ENCODE measurements at places on chromosomes 2 and 18. TPM values are rescaled to one million over a fixed set of nuclear protein-coding genes. Genes with fewer than 3 reads are reported as not detected.

The MC2R gene
- 0.06 TPM for total RNA-seq

DNA sequence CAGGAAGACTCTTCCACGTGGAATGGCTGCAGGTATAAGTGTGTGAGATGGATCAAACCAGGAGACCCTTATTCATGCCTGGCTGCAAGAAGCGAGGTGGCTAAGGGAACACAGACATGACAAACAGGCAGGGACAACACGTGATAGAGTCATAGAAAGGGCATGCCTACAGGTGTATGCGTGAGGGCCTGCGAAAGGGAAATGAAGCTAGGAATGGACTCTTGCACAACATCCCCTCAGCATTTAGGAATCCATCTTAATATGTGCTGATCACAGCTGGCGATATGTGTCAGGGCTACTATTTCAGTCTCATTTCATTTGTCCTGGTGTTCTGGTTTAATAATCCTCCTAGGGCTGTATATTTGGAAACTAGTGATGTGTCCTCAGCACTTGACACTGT is 291.2 kb downstream of the MYT1L start:
- H3K36me3 ChIP-seq: no peaks in the 10 kb centered on the region
- H3K4me3 ChIP-seq: no peak overlapping the region
- no peak for DNase-seq
- H3K27ac ChIP-seq: no peak overlapping the region
- no peaks in the 10 kb centered on the region for H3K27me3 ChIP-seq

The SLC40A1 gene
- total RNA-seq: 553 TPM

The NCOA1 gene
- 38.8 TPM for total RNA-seq

DNA sequence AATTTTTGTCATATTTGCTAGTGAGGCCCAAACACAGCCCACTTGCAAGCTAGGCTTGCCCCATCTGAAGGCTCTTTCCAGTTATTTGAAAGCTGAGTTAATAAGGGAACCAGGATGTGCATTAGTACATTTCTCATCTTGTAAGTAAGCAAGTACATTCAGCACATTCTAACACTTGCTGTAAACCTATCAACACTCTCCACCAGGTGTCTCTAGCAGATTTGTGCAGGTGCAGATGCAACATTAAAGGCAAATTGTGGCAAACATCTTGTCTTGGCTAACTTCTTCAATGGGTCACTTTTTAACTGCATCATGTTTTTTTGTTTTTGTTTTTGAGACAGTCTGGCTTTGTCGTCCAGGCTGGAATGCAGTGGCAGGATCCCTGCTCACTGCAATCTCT is 25.3 kb upstream of the MFSD6 start:
- DNase-seq: no peak
- no peak overlapping the region for H3K4me3 ChIP-seq
- H3K36me3 ChIP-seq: no peaks in the 10 kb centered on the region
- no peak overlapping the region for H3K27ac ChIP-seq

GRCh38 chr18:45639408-45639807 is 24.1 kb downstream of the SLC14A2 start:
- H3K36me3 ChIP-seq: no peaks in the 10 kb centered on the region
- H3K27me3 ChIP-seq: no peaks in the 10 kb centered on the region
- no peaks in the 10 kb centered on the region for H3K4me1 ChIP-seq
- H3K4me3 ChIP-seq: no peak overlapping the region
- DNase-seq: no peak

The HOXD8 gene
- 1.6 TPM for total RNA-seq

DNA sequence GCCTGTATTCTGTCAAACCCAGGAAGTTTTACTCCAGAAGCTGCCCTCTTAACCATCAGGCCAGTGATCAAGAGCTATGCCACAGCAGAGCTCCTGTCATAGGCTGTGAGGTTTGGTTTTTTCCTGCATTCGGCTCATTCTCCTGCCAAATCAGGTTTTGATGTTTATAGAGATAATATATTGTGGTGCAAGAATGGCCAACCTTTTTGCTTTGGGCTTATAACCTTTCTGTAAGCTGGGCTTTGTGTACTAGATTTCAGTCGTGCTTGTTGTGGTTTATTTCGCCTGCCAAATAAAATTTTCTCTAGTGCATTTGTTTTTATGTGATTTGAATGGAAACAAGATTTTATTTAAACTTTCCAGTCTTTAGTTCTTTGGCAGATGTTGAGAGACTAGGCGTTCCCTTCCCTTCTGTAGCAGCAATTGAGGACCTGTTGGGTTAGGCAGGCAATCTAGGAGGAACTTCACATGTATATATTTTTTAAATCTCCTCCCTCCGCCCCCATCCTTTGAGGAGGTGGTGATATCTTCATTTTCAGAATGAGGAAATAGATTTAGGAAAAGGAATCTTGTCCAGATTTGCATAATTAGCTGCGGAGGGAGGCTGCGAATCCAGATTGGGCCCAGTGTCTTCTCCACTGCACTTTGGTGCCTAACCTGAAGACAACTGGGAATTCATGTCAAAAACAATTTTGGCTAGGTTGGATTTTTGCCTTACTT is 2.6 kb downstream of the KDM3A start:
- H3K27me3 ChIP-seq: no peaks in the 10 kb centered on the region
- H3K4me3 ChIP-seq: no peak overlapping the region
- H3K27ac ChIP-seq: peak overlapping the region; percentile 4
- peaks cover 9% of the 10 kb centered on the region for H3K4me1 ChIP-seq
- H3K36me3 ChIP-seq: peaks cover 7% of the 10 kb centered on the region
- no peak for DNase-seq

The CHRND gene
- not detected for total RNA-seq

GRCh38 chr2:27369471-27370025 is 590 bp downstream of the EIF2B4 start:
- H3K27me3 ChIP-seq: no peaks in the 10 kb centered on the region
- H3K4me1 ChIP-seq: peaks cover 15% of the 10 kb centered on the region
- peak; percentile 79 for DNase-seq
- peaks cover 21% of the 10 kb centered on the region for H3K36me3 ChIP-seq
- H3K27ac ChIP-seq: peak overlapping the region; percentile 95

The PSMA8 gene
- not detected for total RNA-seq

DNA sequence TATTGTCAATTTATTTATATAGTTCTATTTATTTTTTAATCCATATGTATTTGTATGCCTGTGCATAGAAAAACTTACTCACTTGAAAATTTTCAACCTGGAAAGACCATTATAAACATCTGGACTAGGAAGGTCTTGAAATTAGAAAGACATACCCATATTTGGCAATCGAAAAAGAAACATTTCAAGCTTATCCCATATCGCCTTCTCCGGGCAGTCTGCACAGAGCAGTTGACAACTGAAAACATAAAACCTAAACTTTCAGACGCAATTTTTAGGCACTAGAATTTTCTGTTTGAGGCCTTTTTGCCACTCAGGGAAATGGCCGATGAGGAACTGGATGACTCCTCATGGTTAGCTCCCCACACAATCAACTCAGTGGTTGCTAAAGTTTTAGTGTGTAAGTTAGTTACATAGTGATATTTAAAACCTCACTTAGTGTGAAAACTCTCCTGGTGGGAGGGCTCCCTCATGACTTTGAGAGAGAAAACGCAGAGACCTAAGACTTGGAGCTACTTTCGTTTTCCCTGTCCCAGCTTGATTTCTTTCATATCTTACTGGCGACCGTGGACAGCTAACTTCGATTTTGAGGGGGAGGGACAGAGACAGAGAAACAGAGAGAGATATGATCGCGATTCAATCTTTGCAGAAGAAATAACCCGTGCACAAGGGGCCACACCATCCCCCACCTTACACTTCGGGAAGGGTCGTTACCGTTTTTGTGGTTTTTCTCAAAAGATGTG is 3.2 kb upstream of the HOXD12 start:
- DNase-seq: peak; percentile 52
- H3K4me3 ChIP-seq: no peak overlapping the region
- H3K36me3 ChIP-seq: no peaks in the 10 kb centered on the region
- peaks cover 86% of the 10 kb centered on the region for H3K27me3 ChIP-seq
- H3K4me1 ChIP-seq: no peaks in the 10 kb centered on the region
- no peak overlapping the region for H3K27ac ChIP-seq

- H3K4me1 ChIP-seq: peaks cover 28% of the 10 kb centered on the region
- peak overlapping the region; percentile 98 for H3K27ac ChIP-seq
- peak overlapping the region; percentile 100 for H3K4me3 ChIP-seq
- DNase-seq: no peak
- H3K27me3 ChIP-seq: no peaks in the 10 kb centered on the region
Observed at GRCh38 chr2:98607741-98608115, 584 bp downstream of the COA5 start.

The ADGRF3 gene
- 0.20 TPM for total RNA-seq

The SPAG16 gene
- total RNA-seq: 28.1 TPM

The EVA1A gene
- 35.8 TPM for total RNA-seq

DNA sequence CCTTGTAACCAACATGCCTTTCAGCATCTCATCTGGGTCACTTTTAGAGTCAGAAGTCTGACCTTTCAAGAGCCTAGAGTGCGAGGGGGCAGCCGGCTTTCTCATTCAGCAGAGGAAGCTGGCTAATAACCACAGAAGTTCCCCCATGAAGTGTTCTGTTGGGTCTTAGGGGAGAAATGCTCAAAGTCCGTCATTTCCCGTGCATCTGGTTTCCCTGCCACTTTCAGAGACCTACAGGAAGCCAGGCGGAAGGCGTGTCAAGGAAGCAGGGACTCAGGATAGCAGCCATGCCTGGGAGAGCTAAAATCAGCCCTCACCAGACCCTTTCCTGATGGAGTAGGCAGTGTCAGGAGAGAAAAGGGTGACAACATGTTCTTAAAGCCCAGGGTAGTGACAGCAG is 301.8 kb upstream of the ID2 start:
- DNase-seq: peak; percentile 35
- no peak overlapping the region for H3K27ac ChIP-seq
- H3K36me3 ChIP-seq: no peaks in the 10 kb centered on the region
- H3K27me3 ChIP-seq: no peaks in the 10 kb centered on the region

DNA sequence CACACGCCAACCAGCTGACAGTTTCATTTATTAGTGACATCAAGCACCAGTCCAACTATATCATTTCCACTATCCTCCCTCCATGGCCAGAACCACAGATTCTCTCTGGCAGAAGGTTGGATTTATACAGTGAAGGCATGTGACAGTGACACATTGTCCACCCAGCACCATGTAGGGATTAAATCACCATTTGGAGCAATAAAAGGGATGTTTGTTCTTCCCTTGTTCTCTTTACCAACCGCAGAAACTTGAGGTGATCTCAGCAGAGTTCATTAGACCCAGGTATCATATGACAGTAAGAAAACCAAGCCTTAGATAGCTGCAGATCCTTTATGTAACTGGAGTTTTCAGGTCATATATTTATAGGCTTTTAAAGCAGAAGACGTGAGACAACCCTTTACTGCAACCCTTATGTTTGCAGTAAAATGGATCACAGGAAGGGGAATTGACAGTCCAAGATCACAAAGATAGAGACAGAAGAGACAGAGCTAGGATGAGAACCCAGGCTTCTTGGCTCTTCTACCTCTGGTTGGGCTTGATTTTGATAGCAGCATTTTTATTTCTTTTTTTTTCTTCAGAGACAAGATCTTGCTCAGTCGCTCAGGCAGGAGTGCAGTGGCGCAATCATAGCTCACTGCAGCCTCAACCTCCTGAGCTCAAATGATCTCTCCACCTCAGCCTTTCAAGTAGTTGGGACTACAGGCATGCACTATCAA is 80.1 kb downstream of the XDH start:
- no peaks in the 10 kb centered on the region for H3K36me3 ChIP-seq
- no peak overlapping the region for H3K27ac ChIP-seq
- H3K4me1 ChIP-seq: no peaks in the 10 kb centered on the region

DNA sequence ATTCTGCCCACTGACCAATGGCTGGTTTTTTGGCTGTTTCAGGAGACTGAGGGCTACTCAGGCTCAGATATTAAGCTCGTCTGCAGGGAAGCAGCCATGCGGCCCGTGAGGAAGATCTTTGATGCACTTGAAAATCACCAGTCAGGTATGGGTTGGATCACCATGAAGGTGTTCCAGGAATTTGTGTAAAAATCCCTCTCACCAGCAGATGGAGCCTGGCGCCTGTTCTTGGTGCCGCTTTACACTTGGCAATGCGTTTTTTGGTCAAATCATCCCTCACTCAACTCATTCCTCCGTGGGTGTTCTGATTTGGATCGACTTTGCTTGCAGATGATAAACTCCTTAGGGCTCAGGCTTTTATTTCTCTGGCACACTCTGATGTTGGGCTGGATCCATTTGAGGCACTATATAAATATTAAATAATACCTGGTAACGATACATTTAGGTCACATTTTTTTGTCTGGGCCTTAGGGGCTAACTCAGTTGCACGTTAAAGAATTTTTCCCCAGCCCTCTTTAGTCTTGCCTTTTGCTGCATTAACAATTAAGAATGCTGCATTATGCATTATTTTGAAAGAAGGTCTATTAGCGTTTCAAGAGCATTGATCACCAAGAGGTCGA is 50.0 kb downstream of the HDHD2 start:
- peak; percentile 70 for DNase-seq
- no peak overlapping the region for H3K4me3 ChIP-seq
- no peak overlapping the region for H3K27ac ChIP-seq
- no peaks in the 10 kb centered on the region for H3K4me1 ChIP-seq
- peaks cover 8% of the 10 kb centered on the region for H3K36me3 ChIP-seq

DNA sequence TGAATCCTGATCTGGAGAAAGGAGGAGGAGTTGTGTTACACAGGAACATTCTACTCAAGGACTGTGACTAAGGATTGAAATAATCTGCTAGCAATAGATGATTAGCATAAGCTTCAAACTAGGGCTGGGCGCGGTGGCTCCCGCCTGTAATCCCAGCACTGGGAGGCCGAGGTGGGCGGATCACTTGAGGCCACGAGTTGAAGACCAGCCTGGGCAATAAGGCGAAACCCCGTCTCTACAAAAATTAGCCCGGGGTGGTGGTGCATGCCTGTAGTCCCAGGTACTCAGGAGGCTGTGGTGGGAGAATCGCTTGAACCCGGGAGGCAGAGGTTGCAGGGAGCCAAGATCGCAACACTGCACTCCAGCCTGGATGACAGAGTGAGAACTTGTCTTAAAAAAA is 1.5 kb downstream of the TRMT61B start:
- H3K27me3 ChIP-seq: no peaks in the 10 kb centered on the region
- DNase-seq: no peak
- H3K36me3 ChIP-seq: peaks cover 6% of the 10 kb centered on the region
- H3K4me1 ChIP-seq: peaks cover 9% of the 10 kb centered on the region

The GPR45 gene
- not detected for total RNA-seq

GRCh38 chr2:48126162-48126561 is 219.9 kb upstream of the FBXO11 start:
- no peak overlapping the region for H3K27ac ChIP-seq
- no peaks in the 10 kb centered on the region for H3K27me3 ChIP-seq
- no peaks in the 10 kb centered on the region for H3K36me3 ChIP-seq
- H3K4me3 ChIP-seq: no peak overlapping the region
- peaks cover 4% of the 10 kb centered on the region for H3K4me1 ChIP-seq

- no peak overlapping the region for H3K27ac ChIP-seq
- no peaks in the 10 kb centered on the region for H3K36me3 ChIP-seq
- DNase-seq: peak; percentile 52
- no peaks in the 10 kb centered on the region for H3K4me1 ChIP-seq
- no peaks in the 10 kb centered on the region for H3K27me3 ChIP-seq
Observed at GRCh38 chr2:116733699-116734098, 1080.8 kb upstream of the DDX18 start.

DNA sequence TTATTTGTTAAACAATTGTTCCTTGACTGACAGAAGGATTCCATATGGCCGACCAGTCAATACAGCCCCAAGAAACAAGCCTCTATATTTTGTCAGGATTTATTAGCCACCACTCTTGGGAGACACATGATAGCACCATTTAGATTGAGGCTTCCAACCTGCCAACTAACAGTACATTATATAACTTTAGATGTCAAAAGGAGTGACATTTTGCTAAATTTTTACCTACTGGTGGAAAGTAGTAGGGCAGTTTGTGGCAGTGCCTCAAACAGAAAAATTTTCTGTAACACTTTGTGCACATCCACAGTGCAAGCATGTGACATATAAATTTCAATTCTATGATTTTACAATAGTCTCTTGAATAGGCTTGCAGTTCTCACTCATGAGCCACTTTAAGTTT is 464.0 kb downstream of the TRIB2 start:
- no peak overlapping the region for H3K27ac ChIP-seq
- H3K4me3 ChIP-seq: no peak overlapping the region
- no peaks in the 10 kb centered on the region for H3K36me3 ChIP-seq
- no peaks in the 10 kb centered on the region for H3K4me1 ChIP-seq
